NB4 (cell line): ENCODE measurements at places on chromosomes 4 and X.

DNA sequence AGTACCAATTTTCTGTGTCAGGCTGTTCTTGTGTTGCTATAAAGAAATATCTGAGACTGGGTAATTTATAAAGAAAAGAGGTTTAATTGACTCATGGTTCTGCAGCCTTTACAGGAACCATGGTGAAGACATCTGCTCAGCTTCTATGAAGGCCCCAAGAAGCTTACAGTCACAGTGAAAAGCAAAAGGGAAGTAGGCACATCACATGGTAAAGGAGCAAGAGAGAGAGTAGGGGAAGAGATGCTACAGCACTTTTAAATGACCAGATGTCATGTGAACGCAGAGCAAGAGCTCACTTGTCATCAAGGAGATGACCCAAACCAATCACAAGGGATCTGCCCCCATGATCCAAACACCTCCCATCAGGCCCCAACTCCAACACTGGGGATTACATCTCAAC lies 174.3 kb downstream of the ATP10D start:
- DNase-seq = peak; percentile 9

GRCh38 chr4:42487230-42487629 lies 89.9 kb downstream of the SHISA3 start:
- DNase-seq = no peak

DNA sequence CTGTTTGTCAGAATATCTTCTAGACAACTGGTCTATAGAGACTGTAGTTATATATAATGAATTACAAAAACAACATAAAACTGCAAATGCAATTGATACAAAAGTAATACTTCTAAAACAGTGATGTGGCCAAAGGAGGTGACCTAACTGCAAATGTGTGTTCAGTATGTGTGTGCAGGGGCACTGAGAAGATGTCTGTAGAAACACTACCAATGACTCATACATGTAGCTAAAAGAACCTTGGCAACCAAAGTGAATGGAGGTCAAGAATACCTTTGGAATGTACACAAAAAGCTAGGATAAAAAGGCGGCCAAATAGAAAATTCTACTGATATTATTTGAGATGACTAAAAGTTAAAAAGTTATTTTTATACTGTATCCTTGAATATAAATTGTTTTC lies 261.8 kb downstream of the CAMK2D start:
- no peak for DNase-seq

GRCh38 chrX:123993326-123993725 lies 31.8 kb downstream of the STAG2 start:
- no peak for DNase-seq

- no peak for DNase-seq
These were observed 200.1 kb downstream of the NPNT start for GRCh38 chr4:106095408-106095807.

GRCh38 chr4:35734381-35735098 lies 509.8 kb downstream of the ARAP2 start:
- DNase-seq = no peak
